ENCODE measurements at places on chromosomes 7 and 10.

GRCh38 chr10:72048450-72049124 lies 39.8 kb downstream of the SPOCK2 start:
- DNase-seq: peak; percentile 72

DNA sequence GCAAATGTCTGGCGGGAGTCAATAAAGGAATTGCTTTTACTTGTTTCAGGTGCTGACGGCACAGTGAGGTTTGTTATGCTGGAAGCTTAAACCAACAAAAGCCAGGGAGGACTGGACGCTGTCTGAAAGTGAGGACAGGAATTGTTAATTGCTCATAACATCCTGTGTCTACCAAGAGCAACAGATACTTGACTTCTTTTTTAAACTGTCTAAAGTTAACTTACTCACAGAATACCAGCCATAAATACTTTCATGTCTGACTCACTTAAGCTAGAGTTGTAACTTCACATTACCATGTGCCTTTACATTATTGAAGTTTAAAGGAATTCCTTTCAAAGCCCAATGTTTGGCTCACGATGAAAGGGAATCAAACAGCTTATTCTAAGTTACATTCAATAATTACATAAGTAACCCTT lies 252.7 kb upstream of the SHH start:
- DNase-seq: no peak

DNA sequence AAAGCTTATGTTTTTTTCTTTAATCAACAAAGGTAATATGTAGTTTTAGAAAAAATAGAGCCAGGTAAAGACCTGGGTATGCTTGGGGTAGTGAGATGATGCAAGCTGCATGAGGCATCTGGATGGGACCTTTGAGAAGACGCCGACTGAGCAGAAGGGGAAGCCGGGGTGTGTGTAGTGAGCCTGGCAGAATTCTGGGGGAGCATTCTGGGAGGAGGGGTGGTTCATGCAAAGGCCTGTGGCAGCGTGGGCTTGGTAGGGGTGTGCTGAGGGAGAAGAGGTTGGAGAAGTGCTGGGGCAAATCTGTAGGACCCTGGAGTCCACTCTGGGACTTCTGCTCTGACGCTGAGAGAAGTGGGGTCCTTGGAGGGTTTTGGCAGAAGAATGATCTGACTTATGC lies 33.9 kb upstream of the SHH start:
- DNase-seq: no peak

GRCh38 chr10:83978681-83979383 lies 160.5 kb upstream of the GHITM start:
- no peak for DNase-seq

DNA sequence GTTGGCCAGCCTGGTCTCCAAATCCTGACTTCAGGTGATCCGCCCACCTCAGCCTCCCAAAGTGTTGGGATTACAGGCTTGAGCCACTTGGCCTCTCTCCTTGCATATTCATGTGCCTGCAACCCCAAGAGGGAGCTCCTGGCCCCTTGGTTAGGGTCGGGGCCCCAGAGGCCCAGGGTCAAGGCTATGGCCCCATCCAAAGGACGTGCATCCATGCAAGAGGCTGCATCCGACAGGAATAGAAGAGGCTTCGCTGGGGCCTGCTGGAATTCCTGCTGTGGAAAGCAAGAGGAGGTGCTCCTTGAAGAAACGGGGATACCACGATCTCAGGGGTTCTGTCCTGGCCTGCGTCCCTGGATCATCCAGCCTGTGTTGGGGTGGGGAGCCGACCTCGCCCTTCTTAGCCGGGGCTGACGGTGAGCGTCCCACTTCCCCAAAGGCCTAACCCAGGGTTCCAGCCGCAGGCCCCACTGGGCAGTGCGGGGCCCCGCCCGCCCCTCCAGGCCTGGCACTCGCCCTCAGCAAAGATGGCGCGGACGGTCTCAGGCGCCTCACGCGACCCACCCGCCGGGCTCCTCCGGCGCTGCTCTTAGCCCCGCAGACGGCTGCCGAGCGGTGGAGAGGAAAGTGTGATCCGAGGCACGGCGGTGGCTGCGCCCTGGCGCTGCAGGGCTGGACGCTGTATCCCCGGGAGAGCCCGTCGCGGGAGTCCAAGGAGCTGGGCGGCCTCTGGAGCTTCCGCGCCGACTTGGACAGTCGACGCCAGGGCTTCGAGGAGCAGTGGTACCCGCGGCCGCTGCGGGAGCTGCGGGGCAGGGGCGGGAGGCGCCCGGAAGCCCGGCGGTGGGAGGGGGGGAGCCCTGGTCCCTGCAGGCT lies 54.7 kb downstream of the ZNF727 start:
- no peak for DNase-seq

GRCh38 chr7:102079140-102080018 lies 207.3 kb upstream of the SH2B2 start:
- DNase-seq: no peak

- DNase-seq: no peak
Measured at GRCh38 chr7:102431617-102432298, 1.6 kb upstream of the ORAI2 start.

DNA sequence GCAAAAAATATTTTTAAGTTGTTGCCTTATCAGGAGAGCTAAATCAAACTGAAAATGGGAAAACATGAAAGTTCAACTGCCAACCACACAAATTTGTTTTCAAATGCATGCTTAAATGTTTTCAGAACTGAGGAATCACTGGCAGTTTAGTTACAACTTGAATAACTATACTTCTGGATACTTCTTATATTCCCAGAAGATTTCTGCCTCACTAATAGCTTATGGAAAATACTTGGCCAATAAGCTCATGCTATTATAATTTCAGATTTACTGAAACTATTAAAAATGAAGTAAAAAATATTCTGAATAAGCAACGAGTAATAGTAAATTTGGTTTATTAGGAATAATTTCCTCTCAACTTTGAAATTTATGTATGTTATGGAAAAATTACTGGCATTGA lies 222.2 kb downstream of the CDK14 start:
- no peak for DNase-seq

DNA sequence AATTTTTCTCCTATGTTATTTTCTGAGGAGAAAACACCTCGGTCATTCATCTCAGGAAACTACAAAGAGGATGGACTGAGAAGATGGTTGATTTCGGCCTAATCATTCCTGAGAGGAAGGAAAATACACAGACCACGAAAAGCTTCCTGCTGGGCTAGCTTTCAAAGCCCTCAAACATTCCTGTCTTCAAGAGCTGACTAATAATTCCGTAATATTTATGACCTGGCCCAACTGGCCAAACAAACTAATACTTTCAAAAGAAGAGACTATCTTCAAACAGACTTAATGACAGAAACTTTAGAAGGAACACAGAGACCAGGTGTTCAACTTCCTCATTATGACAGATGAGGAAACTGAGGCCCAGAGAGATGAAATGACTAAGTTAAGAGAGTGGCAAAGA lies 215.1 kb upstream of the FRMD4A start:
- DNase-seq: no peak

- DNase-seq: no peak
Measured at GRCh38 chr10:614790-615582, 74.5 kb downstream of the DIP2C start.

- DNase-seq: peak; percentile 36
Measured at GRCh38 chr10:42864575-42864974, 82.0 kb downstream of the BMS1 start.

DNA sequence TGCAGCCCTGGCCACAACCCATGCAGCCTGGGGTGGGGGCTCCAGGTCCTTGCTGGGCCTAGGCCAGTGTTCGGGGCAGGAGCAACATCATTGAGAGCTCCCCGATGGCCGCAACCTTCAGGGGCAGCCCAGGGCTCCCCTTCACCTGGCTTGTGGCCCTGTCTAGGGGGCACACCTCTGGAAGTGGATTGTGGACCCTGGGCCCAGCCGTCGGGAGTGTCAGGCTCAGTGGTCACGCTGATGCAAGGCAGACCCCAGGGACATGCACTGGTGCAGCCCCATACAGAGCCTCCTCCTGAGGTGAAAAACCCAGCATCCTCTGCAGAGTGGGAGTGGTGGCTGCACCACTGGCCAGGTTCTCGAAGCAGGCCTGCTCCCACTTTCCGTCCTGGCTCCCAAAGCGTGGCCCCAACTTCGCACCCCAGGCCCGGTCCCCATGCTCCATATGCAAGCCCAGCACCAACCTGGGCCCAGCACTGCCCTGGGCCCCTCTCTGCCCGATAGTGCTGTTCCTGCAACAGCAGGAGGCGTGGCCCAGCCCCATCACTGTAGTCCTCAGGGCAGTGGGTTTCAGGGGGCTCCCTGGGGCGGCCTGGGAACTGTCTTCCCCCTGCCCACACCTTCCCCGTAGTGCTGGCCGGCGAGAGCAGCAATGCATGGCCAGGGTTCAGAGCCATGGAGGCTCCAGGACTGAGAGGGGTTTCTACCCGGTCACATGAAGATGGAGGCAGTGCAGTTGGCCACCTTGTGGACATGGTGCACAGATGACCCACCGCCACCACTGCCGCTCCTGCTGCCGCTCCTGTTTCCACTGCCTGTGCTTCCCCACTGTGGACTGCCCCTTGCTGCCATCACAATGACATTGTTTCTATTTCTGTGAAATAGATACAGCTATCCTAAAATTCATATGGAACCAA lies 303.9 kb upstream of the NRG3 start:
- DNase-seq: no peak

GRCh38 chr7:88835147-88835728 lies 39.7 kb upstream of the TEX47 start:
- DNase-seq: peak; percentile 15

DNA sequence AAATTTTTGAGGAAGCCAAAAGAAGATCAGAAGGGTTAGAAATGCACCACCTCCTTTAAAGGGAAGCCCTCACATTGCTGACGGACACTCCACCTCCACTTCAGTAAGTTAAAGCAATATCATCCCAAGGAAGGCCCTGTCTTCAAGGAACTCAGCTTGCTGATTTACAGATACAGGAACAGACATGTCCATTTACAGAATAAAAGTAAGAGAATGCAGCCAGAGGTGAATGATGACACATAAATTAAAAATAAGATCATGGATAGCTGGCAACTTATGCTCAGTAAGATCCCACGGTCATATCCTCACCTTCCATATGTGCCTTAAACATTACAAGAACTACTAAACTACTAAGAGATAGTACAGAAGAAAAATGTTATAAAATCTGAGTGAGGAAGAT lies 20.4 kb downstream of the GRB10 start:
- DNase-seq: no peak

GRCh38 chr10:3421537-3422257 lies 249.1 kb upstream of the PITRM1 start:
- no peak for DNase-seq

- no peak for DNase-seq
Measured at GRCh38 chr7:105838627-105839231, 37.7 kb downstream of the ATXN7L1 start.

GRCh38 chr10:58780476-58780875 lies 267.8 kb downstream of the BICC1 start:
- DNase-seq: no peak

DNA sequence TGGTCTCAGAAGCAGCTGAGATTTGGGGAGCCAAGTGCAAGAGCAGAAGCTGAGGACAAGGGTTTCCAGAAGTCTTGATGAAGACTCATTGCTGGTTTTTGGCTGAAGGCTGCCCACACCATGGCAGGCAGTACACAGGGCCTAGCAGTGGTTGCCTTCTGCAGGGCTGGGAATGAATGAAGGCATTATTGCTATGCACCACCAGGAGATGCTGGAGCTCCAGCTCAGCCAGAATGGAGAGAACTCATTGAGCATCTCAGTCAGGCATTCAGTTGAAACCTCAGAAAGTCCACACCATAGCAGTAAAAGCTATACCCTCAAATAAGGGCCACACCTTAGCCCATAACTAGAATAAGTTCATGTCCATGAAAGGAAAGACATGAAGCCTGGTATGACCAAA lies 190.5 kb downstream of the DPP6 start:
- no peak for DNase-seq

- DNase-seq: no peak
Measured at GRCh38 chr10:50636618-50637579, 13.1 kb upstream of the SGMS1 start.

DNA sequence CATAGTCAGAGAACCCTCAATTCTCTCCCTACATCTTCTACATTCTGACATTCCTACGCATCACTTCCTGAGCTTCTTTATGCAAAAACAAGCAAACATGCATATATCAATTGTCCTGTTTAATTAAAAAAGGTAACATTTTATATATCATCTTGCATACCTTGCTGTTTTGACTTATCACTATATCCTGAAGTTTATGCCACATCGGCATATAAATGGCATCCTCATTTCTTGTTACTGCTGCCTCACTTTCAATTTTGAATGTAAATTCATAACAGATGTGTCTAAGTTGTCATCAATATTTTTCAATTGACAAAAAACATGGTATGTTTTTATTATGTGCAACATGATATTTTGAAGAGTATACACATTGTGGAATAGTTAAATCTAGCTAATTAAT lies 377.3 kb upstream of the STEAP1 start:
- DNase-seq: no peak

- no peak for DNase-seq
Measured at GRCh38 chr7:78734626-78735025, 718.8 kb downstream of the MAGI2 start.

DNA sequence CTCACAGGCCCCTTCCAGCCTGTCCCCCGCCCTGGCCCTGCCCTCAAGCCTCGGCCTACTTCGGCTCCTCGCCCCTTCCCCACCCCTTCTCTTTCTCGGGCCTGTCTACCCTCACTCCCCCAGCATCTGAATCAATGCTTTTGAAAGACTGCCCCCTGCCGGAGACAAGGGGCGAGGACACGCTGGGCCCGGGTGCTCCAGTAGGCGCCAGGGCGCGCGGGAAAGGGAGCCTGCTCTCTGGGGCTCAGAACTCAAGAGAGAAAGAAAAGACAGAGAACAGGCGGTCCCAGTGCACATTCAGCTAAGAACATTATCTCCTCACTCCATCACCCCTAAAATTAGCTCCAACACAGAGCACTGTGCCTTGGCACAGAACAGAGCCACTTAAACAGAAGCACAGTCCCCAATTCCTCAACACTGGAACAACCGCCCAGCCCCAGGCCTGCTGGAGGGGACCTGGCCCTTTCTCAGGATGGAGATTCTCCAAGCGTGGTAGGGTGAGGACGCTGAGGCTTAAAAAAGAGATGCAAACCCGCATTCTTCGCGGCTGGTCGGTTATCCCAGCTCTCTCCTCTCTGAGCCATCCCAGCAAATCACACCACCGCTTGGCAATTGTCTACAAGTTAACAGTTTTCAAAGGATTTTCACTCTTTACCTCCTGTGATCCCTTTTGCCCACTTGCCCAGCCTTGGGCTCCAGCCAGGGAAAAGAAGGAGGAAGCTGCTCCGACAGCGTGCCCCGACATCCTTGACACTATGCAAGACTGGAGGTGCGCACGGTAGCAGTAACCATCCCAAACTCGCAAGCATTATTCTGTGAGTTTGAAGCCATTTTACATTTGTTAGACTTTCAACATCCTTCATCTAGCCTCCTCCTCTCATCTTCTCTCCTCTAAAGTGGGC lies 2.1 kb downstream of the GIGYF1 start:
- DNase-seq: peak; percentile 48

DNA sequence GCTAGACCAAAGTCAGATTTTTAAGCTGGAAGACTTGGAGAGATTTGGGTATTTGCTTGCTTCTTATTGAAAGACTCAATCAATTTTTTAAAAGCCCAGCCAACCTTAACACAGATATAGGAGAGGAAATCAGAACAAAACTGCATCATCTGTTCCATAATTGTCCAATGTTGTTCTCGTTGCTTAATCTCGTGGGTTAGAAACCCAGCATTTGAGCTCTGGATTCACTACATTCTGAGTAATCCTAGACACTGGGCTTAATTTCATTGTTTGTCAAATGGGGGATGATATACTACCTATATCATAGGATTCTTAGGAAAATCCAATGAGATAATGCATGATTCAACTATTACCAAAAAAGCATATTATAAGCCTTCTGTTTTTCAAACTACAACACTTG lies 48.9 kb downstream of the CALD1 start:
- no peak for DNase-seq

- no peak for DNase-seq
Measured at GRCh38 chr10:127186813-127187212, 9.6 kb downstream of the INSYN2A start.

- peak; percentile 16 for DNase-seq
Measured at GRCh38 chr10:42976351-42977031, 100.4 kb upstream of the RET start.

All from GF-D8 (cell line).